ENCODE measurements at places on chromosomes 4 and X.

DNA sequence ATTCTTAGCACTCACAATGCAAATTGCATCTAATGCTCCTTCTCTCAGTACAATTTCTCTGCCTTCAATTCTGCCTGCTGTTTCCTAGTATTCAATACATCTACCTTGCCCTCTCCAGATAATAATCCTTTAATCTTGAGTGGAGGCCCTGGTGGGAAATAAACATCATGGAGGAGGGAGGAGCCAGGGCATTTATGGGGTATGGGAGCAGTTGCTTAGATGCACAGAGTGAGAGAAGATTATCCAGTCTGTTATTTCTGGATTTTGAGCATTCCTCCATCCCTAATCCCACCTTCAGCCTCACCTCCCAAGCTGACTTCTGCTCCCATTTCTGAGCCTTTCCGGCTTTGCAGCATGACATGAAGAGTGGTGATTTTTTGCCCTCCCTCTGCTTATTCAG lies 127.9 kb upstream of the PPP3CA start:
- no peak for DNase-seq

- DNase-seq: no peak
Measured at GRCh38 chrX:134685668-134686067, 27.4 kb upstream of the PLAC1 start.

DNA sequence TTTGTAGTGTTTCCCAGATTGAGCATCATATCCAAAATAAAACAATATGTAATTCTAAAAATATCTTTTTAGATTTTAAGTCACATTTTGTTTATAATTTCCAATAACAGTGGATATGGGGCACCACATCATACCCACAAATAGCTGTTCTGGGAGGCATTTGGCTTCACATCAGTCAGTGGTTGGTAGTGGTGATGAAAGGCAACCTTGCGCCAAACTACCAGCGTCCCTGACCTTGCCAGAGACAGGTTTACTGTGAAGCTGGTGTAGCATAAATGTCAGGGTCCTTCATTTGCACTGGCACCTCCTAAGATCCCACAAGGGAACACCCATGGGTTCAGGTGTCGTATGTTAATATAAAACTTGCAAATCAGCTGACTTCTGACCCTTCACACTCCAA lies 222.2 kb downstream of the DCTD start:
- DNase-seq: no peak

DNA sequence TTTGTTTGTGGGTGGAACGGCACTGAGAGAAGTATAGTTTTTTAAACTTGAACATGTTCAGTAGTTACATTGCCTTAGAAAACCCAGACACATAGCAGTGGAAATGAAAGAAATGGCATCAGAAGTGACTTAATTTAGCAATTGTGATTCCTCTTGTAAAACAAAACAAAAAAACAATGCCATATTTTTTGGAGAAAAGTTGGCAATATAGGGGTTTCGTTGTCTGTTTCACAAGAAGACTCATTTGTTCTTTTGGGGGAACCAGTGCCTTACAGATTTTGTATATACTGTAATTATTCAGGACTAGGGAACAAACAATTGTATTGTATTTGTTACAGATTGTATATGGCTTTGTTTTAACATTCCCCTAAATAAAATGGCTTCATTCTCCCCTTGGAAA lies 390.7 kb downstream of the UNC5C start:
- DNase-seq: no peak

DNA sequence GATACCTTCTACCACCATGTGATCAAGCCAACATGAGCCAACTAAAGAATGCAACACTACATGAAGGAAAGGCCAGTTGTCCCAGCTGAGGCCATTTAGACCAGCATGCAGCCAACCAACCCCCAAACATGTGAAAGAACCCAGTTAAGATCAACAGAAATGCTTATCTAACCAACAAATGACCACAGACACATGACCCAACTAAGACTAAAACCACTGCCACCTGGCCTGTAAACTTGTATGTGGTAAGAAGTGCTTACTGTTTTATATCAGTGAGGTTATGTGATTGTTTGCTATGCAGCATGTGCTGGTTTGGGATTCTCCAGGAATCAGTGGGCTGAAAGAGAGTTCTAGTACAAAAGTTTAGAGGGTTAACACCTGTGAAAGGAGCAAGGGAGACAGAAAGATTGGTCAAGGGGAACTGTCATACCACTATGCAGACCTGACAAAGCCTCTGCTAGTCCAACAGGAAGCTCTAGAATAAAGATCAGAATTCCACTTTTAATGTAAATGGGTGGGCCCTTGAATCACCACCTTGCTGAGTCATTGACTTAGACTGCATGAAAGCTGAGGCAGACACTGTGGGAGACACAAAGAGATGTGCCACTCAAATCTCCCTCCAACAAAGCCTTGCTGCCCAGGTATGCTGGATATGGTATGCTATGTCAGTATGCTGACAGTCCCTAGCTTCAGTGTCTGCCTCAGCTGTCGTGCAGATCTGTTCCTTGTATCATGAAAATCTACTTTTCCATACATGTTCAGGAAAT lies 6.1 kb upstream of the SH3D19 start:
- DNase-seq: no peak

- DNase-seq: no peak
Measured at GRCh38 chr4:54863571-54864255, 206.0 kb downstream of the KIT start.

- no peak for DNase-seq
Measured at GRCh38 chrX:64192673-64193072, 12.8 kb downstream of the AMER1 start.

GRCh38 chr4:39730072-39730471 lies 32.1 kb downstream of the UBE2K start:
- no peak for DNase-seq

GRCh38 chrX:41258226-41258625 lies 75.7 kb upstream of the DDX3X start:
- no peak for DNase-seq

DNA sequence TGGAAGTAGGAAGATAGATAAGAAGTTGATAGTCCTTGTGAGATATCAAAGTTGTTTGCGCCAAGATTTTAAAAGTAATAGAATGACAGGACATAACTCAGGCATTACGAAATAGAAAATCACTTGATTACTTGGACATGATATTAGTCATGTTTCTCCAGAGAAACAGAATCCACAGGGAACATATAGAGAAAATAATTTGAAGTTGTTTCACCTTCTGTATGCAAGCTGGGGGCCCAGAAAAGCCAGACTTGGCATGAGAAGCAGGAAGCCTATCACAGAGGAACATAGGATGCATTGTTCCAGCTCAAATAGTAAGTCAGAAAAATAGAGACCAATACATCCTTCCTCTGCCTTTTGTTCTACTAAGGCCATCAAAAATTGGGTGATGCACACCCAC lies 715.9 kb downstream of the TECRL start:
- DNase-seq: no peak

- no peak for DNase-seq
Measured at GRCh38 chr4:119053245-119053644, 82.4 kb upstream of the MYOZ2 start.
